Left renal pelvis (tissue), 4 donors: ENCODE measurements at places on chromosomes 7 and 10.

- DNase-seq = no peak
Observed at GRCh38 chr7:132738254-132738653, 162.0 kb upstream of the PLXNA4 start.

- no peak for DNase-seq
Observed at GRCh38 chr7:25666671-25667060, 438.4 kb upstream of the NPVF start.

DNA sequence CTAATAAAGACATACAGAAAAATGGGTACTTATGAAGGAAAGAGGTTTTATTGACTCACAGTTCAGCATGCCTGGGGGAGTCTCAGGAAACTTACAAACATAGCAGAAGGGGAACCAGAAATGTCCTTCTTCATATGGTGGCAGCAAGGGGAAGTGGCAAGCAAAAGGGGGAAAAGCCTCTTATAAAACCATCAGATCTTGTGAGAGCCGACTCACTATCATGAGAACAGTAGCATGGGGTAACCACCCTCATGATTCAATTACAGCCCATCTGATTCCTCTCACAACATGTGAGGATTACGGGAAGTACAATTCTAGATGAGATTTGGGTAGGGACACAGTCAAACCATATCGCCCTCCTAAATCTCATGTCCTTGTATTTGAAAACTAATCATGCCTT lies 1305.4 kb upstream of the SORCS1 start:
- DNase-seq = no peak

DNA sequence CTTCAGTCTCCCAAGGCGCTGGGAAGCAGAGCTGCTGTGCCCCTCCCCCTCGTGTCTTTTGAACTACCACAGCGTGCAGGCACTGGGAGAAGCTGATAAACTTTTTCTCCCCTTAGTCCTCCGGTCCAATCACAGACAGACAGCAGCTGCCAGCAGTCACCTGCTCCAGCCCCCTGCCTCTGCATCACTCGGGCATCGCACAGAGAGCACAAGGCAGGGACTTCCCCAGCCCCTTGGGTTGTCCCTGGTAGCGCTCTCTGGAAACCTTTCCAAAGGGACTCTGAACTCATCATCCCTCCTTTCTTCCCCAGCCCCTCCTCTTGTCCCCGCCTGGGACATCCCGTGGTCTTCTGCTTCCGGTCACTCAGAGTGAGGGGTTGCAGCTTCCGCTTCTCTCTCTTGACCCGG lies 1.4 kb upstream of the NEUROG3 start:
- DNase-seq = no peak

DNA sequence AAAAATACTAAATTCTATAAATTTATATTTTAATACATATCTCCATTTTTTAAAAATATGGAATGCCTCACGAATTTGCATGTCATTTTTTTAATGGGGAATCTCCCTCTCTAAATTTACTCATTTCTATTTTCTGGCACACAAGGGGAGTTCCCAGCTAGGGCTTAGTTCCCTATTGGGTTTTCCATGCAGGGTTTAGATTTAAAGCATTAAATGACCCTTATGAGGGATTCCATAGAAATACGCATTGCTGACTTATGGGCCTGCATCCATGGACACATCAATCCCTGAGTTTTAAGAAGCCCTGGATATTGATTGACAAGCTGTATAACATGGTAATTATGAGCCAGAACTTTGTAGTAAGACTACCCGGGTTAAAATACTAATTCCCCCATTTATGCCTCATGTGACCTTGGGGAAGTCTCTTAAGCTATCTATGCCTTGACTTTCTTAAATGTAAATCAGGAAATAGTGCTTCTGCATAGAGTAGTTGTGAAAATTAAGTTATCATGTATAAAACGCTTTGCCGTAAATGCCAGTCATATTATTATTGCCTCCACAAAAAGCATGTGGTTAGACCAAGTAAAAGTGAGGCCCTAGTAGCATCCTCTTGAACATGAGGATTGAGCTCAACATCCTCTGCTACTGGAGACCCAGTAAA lies 78.8 kb upstream of the ANKRD1 start:
- no peak for DNase-seq

DNA sequence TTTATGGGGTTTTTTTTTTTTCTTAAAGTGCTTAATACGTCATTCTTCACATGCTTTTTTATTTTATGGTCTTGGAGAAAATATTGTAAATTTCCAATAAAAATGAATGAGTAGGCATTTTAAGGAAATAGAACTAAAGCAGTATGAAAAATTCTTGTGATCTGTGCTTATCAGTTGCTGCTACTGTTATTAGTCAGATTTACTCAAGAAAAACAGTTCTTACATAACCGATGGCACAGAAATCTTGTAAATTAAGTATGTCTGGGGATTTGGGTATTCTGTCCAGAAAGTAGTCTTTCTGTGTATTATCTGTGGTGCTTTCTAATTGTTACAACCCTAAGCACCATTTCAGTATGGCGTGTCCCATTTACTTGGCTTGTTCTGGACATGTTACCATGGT lies 64.7 kb downstream of the LRGUK start:
- DNase-seq = no peak

- no peak for DNase-seq
Observed at GRCh38 chr10:114046087-114046458, 2.4 kb downstream of the ADRB1 start.

DNA sequence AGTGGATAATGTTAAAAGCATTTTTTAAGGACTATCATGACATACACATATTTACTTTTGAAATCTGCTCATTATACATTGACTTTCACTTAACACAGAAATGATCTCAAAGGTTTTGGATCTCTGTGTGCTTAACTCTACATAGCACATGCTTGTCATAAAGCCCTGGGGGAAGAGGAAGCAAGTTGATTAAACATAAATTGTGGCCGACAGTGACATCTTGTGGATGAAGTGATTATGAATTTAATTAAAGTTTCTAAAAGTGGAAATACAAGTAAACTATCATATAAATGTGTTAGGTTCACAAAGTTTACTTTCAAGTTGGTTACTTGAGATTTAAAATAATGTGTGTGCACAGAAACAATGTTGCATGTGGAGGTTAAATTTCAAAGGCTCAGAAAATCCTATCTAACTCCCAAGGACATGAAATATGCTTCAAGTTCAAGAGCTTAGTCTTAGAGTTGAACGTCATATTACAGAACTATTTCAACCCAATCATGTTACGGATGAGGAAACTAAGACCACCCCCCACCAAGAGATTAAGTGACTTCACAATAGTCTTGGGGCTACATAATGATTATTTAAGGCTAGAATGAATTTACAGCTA lies 1247.8 kb downstream of the GATA3 start:
- DNase-seq = peak; percentile 31

DNA sequence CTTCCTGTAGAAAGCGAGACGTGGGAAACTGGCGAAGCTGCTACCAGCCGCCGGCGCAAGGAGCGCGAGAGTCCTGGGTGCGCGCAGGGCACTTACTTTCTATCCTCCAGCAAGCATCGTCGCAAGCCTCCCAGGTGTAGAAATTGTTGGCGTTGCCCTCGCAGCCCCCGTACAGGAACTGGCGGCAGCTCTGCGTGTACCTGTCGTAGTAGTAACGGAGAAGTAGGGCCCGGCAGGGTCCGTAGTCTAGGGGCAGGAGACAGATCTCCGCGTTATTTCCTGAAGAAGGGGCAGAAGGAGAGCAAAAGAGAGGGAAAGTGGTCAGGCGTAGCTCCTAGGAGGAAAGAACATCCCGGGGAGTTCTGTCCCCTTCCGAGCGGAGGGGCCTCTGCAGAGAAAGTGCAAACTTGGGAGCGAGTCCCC lies 501 bp downstream of the TFPI2 start:
- DNase-seq = peak; percentile 46

DNA sequence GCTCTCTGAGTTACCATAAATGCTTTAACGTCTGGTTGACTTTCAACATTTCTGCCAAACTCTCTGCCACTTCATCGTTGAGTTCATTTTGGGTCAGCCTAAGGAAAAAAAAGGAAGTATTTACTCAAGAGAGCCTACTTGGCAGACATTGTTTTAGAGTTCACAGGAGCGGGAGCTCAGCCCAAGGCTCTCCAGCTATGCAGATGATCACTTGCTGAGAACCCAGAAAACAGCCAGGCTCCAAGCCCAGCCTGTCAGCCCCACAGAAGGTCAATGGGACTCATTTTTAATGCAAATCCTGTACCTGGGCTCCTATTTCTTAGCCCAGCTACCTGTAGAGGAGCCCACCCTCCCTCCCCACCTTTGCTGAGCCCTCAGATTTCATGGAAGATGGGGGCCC lies 45.5 kb downstream of the NOD1 start:
- no peak for DNase-seq

DNA sequence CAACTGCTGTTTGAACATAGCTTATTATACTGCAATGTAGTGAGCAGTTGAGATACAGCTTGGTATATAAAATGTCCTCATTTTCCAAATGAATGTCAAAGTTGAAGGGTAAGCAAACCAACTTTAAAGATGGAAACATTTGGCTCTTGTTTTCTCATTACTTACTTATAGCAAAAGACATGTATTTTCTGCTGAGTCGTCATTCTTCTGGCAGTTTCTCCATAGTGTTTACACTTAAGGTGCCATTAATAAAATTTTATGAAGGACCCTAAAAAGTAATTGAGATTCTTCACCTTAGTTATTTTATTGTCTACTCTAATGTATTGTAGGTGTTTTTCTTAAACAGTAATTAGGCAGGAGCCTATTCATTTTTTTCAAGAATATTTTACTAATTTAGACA lies 68.6 kb downstream of the INSYN2A start:
- DNase-seq = no peak

- DNase-seq = no peak
Observed at GRCh38 chr10:61891906-61892585, 9.5 kb upstream of the ARID5B start.

DNA sequence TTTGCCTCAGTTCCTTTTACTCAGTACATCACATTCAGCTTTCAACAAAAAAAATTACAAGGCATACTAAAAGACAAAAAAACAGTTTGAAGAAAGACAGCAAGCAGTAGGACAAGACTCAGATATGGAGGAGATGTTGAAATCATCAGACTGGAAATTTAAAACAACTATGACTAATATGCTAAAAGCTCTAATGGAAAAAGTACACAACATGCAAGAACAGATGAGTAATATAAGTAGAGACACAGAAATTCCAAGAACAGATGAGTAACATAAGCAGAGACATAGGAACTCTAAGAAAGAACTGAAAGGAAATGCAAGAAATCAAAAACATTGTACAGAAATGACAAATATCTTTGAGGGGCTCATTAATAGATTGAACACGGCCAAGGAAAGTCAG lies 402.6 kb downstream of the NEBL start:
- DNase-seq = no peak

DNA sequence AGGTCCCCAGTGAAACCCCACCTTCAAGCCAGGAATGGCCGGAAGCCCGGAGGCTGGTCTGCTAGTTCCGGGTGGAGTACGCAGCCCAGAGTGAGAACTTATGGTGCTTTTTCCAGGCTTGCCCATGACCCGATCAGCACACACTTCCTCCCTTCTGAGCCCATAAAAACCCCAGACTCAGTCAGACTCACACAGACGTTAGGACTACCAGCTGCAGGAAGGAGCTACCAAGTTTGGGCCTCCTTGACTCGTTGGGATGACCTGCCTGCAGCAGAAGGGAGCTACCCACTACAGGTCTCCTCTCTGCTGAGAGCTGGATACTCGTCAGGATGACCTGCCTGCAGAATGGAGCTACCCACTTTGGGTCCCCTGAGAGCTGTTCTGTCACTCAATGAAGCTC lies 39.1 kb downstream of the SCRN1 start:
- no peak for DNase-seq

- no peak for DNase-seq
Observed at GRCh38 chr10:129621062-129621461, 154.0 kb downstream of the MGMT start.

DNA sequence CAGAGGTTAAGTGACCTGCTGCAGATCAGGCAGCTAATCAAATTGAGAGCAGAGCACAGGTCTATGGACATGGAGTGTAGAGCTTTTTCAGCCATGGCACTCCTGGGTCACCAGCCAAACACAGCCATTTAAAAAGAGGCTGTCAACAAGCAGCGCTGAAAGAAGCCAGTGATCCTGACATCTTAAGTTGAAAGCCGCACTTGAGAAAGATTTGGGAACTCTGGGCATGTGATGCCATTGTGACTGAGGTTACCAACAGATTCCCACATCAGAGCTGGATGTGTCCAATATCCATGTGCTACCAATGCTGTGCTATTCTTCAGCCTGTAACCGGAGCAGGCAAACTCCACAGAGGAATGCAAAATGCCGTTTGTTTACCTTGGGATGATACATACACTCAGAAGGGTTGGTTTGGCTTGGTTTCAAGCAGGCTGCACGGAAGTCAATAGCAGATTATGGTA lies 56.2 kb upstream of the ABLIM1 start:
- no peak for DNase-seq

- DNase-seq = no peak
Observed at GRCh38 chr7:105773030-105773460, 103.4 kb downstream of the ATXN7L1 start.

DNA sequence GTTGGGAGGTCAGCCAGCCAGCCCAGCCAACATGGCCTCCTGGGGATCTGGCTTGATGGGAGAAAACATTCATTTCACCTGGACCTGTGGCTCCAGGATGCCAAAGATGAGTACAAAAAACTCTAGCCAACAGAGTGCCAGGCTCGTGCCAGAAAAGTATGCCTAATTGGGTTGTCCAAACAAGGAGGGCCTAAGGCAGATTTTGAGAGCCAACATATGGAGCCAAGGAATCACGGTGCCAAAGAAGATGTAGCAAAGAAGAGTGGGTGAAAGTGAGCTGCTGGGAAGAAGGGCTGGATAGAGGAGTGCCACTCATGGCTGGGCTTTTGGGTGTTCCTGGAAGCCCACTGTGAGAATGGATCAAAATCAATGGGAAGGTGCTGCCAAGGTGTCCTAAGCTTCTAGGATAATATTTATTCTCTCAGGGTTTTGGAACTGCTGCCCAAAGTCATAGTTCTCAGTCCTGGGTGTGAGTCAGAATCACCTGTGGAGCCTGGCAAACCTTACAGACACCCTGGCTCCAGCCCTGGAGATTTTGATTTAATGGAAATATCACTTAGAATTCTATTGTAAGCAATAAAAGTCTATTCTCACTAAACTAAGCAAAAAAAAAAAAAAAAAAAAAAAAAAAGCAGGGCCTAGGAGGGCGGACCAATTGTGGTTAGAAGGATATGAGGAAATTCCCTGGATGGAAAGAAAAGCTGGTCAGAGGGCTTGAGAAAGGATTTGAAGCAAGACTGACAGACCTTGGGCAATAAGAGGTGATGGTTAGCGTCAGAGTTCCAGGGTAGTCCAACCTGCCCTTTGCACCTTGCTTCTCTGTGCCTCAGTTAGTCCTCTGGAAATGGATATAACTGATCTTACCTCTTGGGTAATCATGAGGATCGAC lies 182.2 kb upstream of the PRR15 start:
- no peak for DNase-seq

GRCh38 chr10:77105761-77106221 lies 531.8 kb downstream of the KCNMA1 start:
- peak; percentile 68 for DNase-seq
